Astrocyte (in vitro differentiated cells and primary cell): ENCODE measurements at places on chromosomes 16 and 17.

DNA sequence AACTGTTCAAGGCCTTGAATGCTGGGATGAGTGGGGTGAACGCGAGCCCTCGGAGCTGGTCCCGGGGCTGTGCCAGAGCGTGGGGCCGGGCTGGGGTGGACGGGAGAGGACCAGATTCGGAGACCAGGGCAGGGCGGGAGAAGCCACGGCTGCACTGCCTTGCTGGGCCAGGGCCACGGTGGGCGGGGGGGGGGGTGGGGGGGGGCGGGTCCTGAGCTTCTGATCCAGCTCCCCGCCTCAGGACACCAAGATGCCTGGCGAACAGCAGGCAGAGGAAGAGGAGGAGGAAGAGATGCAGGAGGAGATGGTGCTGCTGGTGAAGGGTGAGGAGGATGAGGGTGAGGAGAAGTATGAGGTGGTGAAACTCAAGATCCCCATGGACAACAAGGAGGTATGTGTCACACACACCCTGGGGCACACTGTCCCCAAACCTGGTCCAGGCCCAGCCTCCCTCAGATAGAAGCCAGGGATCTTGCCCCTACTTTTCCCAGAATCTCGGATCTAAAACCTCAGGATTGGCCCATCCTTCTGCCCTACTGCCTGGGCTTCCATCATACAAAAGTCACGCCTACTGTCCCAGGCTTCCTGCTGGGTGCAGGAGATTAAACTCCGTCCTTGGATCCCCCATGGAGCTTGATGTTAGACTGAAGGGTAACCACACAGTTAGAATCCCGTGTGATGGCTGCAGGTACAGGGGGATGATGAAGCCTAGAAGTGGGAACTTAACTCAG lies 563 bp downstream of the ZNF771 start:
- DNase-seq, result no peak

- no peak for DNase-seq
These were observed 116.8 kb downstream of the WSCD1 start for GRCh38 chr17:6186998-6187397.

- peak; percentile 33 for DNase-seq
These were observed 922 bp upstream of the MRPL58 start for GRCh38 chr17:75011401-75012095.

DNA sequence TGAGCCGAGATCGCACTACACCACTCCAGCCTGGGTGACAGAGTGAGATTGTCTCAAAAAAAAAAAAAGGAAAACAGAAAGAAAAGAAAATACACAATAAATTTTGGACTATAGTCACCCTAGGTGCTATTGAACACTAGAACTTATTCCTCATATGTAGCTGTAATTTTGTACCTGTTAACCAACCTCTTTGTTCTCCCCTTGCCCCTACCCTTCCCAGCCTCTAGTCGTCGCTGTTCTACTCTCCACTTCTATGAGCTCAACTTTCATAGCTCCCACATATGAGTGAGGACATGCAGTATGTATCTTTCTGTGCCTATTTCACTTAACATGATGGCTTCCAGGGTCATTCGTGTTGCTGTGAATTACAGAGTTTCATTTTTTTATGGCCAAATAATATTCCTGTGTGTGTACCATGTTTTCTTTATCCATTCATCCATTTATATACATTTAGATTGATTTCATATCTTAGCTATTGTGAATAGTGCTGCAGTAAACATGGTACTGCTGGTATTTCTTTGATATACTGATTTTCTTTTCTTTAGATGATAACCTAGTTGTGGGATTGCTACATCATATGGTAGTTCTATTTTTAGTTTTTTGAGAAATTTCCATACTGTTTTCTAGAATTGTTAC lies 28.3 kb downstream of the VPS35L start:
- DNase-seq, result peak; percentile 29

- no peak for DNase-seq
These were observed 327.3 kb upstream of the CDH8 start for GRCh38 chr16:62363501-62363900.

DNA sequence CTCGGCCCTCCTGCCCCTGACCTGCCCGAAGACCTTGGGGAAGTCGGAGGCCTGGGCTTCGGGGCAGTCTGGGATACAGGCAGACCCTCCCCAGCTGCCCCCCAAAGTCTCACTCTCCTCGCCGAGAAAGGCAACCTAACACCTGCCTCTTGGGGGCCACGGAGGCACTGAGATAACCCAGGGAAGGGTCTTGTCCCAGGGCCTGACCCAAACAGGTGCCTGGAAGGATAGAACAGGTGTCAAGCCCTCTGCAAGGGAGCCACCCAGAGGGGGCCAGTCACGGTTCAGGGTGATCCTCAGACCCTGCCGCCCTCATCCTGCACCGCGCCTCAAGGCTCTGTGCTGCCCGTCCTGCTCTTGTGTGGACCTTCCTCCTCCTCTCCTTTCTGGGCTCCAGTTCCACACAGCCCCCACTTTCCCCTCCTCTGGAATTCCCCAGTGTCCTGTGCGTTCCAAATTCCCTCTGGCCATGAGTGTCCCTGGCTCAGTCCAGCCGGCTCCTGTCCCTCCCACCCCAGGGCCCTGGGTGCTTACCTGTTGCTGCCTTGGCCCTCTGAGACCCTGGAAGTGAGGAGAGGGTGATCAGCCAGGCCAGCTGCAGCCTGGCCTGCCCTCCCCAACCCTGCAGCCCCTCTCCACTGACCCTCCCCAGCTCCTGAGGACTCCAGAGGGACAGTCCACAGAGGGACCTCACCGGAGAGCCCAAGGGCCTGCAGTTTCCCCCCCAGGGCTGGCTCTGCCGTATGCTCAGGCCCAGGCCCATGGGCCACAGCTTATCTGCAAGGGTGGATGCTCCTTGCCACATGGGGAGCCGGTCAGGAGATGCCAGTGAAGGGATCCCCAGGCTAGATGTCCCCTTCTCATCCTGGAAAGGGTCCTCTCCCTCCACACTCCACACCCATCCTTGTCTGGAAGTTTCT lies 3.8 kb downstream of the PRSS27 start:
- DNase-seq, result no peak

- peak; percentile 31 for DNase-seq
These were observed 19.7 kb downstream of the GOSR2 start for GRCh38 chr17:46942441-46943217.

DNA sequence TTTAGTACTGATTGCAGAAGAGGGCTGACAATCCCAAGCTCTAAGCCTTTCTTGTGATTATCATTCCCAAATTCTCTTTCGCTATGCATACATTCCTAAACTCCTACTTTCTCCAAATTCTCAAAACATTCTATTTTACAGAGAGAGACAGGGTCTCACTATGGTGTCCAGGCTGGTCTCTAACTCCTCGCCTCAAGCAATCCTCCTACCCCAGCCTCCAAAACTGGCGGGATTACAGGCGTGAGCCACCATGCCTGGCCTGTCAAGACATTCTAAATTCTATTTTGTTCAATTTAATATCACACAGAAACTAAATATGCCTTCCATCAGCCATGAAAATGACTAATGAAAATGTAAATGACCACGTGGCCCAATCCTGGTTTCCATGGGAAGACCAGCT lies 39.8 kb downstream of the ANKRD11 start:
- no peak for DNase-seq

GRCh38 chr16:26747760-26748159 lies 319.0 kb upstream of the C16orf82 start:
- no peak for DNase-seq

GRCh38 chr16:10228779-10229178 lies 46.6 kb upstream of the GRIN2A start:
- DNase-seq, result no peak

- DNase-seq, result no peak
These were observed 38.8 kb downstream of the ERN1 start for GRCh38 chr17:64091116-64091515.

- DNase-seq, result no peak
These were observed 13.9 kb downstream of the OTOP3 start for GRCh38 chr17:74949455-74950115.

- no peak for DNase-seq
These were observed 20.5 kb upstream of the RASL10B start for GRCh38 chr17:35710950-35711349.

GRCh38 chr17:9258115-9259015 lies 237.1 kb downstream of the NTN1 start:
- DNase-seq, result no peak

DNA sequence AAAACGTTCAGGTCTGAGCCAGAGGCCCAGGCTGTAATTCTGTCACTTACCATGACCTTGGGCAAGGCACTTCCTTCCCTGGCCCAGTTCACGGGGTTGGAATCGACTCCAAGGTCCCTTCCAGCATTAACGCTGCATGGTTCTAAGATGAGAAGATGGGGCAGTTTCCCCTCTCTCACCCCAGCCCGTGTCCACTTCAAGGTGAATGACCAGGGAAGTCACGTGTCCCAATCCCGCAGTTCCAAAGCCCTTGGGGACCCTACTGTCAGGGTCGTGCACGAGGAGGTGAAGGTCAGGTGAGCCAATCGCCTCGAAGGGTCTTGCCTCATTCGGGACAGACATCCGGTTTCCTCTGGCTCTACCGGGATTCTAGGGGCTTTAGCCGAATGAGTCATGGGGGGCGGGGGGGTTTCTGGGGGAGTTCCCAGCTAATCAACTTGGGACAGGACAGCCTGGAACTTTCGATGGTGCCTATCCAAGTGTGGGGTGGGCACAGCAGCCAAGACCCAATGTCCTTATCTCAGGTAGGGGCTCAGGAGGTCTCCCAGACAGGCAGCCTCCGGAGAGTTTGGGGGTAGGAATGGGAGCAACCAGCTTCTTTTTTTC lies 762 bp upstream of the CSF3 start:
- no peak for DNase-seq

- no peak for DNase-seq
These were observed 2.6 kb upstream of the HOXB5 start for GRCh38 chr17:48596000-48596734.

GRCh38 chr16:54443352-54443751 lies 156.8 kb upstream of the IRX3 start:
- no peak for DNase-seq

DNA sequence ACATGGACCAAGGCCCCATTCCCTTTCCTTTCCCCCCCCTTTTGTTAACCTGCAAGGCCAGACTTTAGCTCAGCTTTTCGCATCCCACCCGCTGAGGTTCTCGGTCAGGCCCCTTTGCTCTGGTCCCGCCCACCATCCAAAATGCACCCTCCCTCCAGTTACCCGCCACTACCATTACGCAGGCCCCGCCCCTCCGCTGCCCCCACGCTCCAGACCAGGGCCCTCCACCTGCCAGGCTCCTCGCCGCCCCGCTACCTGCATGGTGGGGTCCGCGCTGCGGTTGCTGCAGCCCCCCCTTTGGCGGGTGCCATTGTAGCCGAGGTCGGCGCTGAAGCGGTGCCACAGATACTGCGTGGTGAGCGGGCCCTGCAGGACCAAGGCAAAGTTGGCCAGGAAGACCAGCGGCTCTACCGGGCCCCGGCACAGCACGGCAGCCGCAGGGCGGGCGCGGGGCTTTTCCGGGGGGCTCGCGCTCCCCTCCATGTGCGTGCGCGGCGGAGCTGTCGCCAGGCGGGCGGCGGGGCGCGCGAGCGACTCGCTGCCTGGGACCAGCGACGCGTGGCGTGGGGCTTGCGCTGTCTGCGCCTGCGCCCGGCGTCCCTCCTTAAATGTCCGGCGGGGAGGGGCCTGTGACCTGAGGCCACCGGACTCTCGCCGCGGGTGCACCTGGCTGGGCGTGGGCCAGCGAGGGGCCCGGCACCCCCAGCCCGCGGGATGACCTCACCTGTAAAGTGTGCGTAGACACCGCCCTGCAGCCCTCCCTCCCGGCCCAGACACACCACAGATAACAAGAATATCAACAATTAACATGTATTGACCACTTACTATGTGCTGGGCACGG lies at the start of gene SLC46A1:
Gene SLC46A1, minus strand, starts transcription at position 581 of the 841 bp plus-strand sequence. Its CDS starts 98 bp downstream, at position 483.
- no peak for DNase-seq

- no peak for DNase-seq
These were observed 29.9 kb downstream of the CLUH start for GRCh38 chr17:2681650-2682049.

DNA sequence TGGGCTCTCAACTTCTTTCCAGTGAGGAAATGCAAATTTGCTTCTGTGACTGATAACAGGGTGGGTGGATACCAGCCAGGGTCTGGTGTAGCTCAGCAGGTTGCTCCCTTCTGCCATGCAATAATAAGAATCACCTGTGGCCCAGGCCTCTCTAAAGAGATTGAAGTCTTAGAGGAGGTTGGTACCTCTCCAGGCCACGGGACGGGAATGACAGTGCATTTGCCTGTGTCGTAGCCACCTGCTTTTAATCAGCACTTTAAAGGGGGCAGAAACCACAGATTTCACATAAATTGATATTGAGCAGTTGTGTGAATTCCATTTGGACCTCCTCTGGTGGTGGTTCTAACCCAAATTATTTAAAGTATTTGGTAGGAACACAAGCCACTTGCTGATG lies 246.9 kb downstream of the PRKCA start:
- DNase-seq, result peak; percentile 87

DNA sequence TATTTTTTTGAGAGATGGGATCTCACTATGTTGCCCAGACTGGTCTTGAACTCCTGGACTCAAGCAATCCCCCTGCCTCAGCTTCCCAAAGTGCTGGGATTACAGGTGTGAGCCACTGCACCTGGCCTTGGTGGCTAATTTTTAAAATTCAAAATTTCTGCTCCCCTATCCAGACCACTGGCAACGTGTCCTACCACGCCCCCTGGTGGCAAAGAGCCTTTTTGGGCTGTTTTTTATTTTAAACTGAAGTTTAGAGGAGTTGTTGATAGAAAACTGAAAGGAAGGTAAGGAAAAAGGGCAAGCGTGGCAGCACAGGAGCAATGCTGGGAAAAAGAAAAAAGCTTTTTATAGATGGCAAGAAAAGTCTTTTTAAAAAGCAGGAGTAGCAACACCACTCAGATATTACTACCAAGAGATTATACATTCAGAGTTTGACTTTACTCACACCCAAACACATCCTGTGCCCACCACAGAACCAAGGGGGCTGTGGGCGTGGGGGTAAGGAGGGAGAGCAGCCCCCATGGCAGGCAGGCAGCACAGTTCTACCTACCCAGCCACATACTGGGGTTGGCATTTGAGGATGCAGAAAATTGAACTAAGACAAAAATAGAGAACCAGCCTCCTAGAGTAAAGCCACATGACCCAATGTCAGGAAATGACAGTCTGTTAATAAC lies 4.2 kb upstream of the MXRA7 start:
- no peak for DNase-seq

GRCh38 chr16:1019231-1020090 lies 37.9 kb downstream of the SOX8 start:
- DNase-seq, result no peak
